ENCODE measurements at places on chromosomes 16 and 17. TPM values are rescaled to one million over a fixed set of nuclear protein-coding genes. Genes with fewer than 3 reads are reported as not detected.

SMTNL2 gene
- not detected for total RNA-seq

RNF112 gene
- total RNA-seq = 0.62 TPM

PRAC2 gene
- not detected for total RNA-seq

PPY gene
- not detected for total RNA-seq

DNA sequence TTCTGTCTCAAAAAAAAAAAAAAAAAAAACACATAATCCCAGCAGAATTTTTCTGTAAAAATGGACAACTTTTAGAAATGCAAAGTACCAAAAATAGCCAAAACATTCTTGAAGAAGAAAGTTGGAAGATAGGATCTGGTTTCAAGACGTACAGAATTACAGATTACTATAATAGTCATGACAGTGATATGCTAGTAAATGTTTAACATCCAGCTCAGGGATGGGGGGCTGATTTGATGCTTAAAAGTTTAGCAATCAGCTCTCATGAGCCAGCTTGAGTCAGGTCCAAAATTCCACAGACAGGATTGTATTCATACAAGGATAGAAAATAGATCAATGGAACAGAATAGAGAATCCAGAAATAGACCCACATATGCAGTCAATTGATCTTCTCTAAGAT lies 100.5 kb downstream of the CYB561 start:
- no peaks in the 10 kb centered on the region for H3K4me1 ChIP-seq
- H3K27me3 ChIP-seq = no peaks in the 10 kb centered on the region
- no peak overlapping the region for H3K4me3 ChIP-seq
- DNase-seq = no peak
- no peak overlapping the region for H3K27ac ChIP-seq

GRCh38 chr16:75792771-75793492 lies 66.6 kb upstream of the CPHXL start:
- H3K4me3 ChIP-seq = no peak overlapping the region
- no peak overlapping the region for H3K27ac ChIP-seq
- DNase-seq = no peak
- no peaks in the 10 kb centered on the region for H3K4me1 ChIP-seq
- H3K27me3 ChIP-seq = no peaks in the 10 kb centered on the region

DNA sequence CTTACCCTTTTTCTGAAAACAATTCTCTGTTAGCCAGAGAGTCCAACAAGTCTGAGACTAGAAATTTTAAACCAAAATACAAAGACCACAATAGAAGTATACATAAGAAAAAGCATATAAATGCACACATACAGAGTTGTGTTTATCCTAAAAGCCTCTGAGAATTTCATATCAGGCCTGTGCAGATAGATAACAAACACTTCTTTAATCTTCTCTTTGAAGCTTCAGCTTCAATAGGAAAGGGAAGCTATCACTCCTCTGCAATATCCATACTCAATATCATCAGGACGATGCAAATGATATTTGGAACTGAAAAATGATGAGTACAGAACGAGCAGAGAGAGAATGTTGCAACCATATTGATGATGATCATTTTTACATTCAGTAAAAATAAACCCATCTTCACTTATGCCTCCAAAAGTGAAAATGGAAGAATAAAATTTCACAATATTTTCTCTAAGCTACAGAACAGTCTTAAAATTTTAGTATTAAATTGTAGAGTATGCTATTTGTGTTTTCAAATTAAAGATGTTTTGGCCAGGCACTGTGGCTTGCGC lies 61.6 kb downstream of the SKAP1 start:
- H3K27ac ChIP-seq = no peak overlapping the region
- no peaks in the 10 kb centered on the region for H3K36me3 ChIP-seq
- DNase-seq = no peak

DNA sequence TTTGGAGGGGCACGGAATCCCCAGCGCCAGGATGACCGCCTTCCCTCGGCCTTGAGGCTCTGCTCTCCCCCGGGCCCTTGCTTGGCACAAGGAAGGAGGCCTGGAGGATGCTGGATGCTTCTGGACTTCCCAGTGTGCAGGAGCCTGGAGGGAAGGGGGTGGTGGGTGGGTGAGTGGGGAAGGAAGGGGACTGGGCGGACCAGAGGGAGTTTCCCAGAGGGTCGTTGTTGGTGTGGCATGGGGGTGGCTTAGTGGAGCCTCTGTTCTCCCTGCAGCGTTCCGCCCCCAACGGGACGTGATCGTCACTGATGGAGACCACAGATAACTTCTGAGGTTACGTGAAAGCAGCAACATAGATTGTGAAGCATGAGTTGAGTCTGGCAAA lies 140.0 kb downstream of the IRF8 start:
- no peaks in the 10 kb centered on the region for H3K4me1 ChIP-seq
- H3K27ac ChIP-seq = no peak overlapping the region
- no peaks in the 10 kb centered on the region for H3K36me3 ChIP-seq
- H3K4me3 ChIP-seq = no peak overlapping the region
- DNase-seq = no peak

DNA sequence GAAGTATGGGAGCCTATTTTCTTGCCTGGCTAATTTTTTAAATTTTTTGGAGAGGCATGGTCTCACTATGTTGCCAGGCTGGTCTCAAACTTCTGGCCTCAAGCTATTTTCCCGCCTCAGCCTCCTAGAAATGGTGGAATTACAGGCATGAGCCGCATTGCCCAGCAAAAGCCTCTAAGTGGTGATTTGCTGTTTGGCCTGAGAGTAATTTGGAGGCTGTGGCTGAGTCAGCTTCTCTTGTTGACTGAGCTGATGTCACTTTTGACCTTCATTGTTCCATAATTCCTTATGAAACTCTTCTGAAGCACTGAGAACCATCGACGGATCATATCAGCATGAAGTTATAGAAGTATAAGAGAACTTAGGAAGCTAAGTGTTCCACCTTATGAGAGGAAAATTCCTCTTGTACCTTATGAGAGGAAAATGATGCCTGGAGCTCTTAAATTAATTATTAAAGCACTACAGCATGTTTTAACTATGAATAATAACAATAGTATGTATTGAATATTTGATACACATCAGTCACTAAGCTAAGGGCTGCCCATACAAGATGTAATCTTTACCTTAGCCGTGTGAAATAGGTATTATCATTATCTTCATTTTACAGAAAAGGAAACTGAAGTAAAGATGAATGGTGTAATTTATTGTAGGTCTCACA lies 220.8 kb upstream of the MON1B start:
- no peak overlapping the region for H3K27ac ChIP-seq
- no peaks in the 10 kb centered on the region for H3K27me3 ChIP-seq
- H3K4me1 ChIP-seq = no peaks in the 10 kb centered on the region
- no peak overlapping the region for H3K4me3 ChIP-seq
- no peaks in the 10 kb centered on the region for H3K36me3 ChIP-seq
- DNase-seq = no peak

GRCh38 chr17:46742565-46743270 lies 75.8 kb downstream of the WNT3 start:
- peaks cover 14% of the 10 kb centered on the region for H3K4me1 ChIP-seq
- no peak overlapping the region for H3K27ac ChIP-seq
- H3K27me3 ChIP-seq = no peaks in the 10 kb centered on the region
- no peaks in the 10 kb centered on the region for H3K36me3 ChIP-seq

GRCh38 chr16:89712274-89712781 lies 8.4 kb downstream of the VPS9D1 start:
- H3K4me1 ChIP-seq = peaks cover 8% of the 10 kb centered on the region
- H3K4me3 ChIP-seq = peak overlapping the region; percentile 54
- no peak overlapping the region for H3K27ac ChIP-seq
- no peaks in the 10 kb centered on the region for H3K36me3 ChIP-seq
- DNase-seq = no peak
- H3K27me3 ChIP-seq = no peaks in the 10 kb centered on the region

GRCh38 chr16:6020162-6020985 lies 922.8 kb upstream of the EEF2KMT start:
- DNase-seq = no peak
- no peak overlapping the region for H3K4me3 ChIP-seq
- no peak overlapping the region for H3K27ac ChIP-seq
- H3K27me3 ChIP-seq = no peaks in the 10 kb centered on the region
- H3K4me1 ChIP-seq = no peaks in the 10 kb centered on the region

DNA sequence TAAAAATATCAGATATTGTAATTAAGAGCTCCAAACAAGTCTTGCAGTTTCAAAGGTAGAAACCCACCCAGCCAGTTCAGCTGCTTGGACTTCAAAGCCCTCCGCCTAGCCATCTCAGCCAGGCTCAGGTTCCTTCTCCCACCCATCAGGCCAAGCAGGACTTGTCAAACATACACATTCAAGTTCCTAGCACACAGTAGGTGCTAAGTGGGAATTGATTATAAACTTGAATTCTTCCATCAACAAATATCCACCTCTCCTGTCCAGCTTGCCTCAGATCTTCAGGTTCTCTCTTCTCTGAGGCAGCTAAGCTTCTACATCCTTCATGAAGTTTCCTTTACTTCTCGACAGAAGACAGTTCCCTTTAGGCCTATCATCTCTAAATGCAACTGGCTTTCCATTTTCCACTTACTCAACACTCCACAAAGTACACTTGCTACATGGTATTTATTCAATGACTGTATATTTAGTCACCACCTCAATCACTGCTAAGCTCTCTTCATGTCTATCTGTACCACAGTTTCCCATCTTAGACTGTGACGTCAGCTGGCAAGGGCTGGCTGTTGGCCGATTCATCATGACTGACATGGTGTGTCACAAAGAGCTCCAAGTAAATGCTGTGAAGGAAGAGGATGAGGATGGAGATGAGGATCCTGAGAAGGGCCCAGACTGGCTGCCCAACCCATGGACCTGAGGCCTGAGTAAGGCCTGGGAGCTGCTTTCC lies 13.3 kb upstream of the COG7 start:
- H3K4me3 ChIP-seq = no peak overlapping the region
- H3K4me1 ChIP-seq = no peaks in the 10 kb centered on the region
- H3K27ac ChIP-seq = no peak overlapping the region
- no peak for DNase-seq
- H3K27me3 ChIP-seq = no peaks in the 10 kb centered on the region

- H3K27me3 ChIP-seq = peaks cover 6% of the 10 kb centered on the region
- DNase-seq = no peak
- H3K36me3 ChIP-seq = no peaks in the 10 kb centered on the region
Observed at GRCh38 chr17:40953881-40954280, 12.9 kb downstream of the KRT39 start.

DNA sequence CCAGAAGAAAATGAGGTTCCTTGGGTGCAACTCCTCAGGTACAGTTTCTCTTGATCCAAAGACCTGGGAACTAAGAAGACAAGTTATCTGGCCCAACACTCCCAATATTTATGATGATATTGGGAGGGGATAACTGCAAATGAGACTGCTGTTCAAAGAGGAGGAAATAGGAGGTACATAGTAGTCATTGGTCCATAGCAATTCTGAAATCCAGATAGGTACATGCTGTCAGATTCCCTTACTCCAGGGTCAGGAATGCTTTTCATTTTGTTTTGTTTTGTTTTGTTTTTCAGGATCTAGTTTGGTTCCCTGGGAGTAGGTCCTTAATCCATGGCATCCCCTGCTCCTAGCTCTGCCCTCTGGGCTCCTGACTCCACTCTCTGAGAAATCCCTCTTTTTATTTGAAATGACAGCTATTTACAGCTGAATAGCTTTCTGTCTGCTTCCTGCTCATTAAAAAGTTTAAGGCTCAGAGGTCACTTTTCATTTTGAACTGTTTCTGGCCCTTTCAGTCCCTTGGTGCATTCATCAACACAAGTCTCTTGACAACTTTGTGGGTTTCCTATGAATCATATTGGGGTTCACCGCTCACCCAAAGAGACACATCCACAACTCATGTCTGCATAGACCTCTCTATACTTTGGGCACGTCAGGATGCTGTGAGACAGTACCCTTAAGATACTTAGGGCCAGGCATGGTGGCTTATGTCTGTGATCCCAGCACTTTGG lies 110.2 kb upstream of the C17orf78 start:
- H3K27ac ChIP-seq = no peak overlapping the region
- DNase-seq = no peak
- no peaks in the 10 kb centered on the region for H3K27me3 ChIP-seq
- H3K4me3 ChIP-seq = no peak overlapping the region
